HFFc6 (cell line): ENCODE measurements at places on chromosomes 12 and 14. TPM values are rescaled to one million over a fixed set of nuclear protein-coding genes. Genes with fewer than 3 reads are reported as not detected.

TCL1B gene
- not detected in 3 replicates for total RNA-seq

INHBC gene
- total RNA-seq = not detected in 3 replicates

DNA sequence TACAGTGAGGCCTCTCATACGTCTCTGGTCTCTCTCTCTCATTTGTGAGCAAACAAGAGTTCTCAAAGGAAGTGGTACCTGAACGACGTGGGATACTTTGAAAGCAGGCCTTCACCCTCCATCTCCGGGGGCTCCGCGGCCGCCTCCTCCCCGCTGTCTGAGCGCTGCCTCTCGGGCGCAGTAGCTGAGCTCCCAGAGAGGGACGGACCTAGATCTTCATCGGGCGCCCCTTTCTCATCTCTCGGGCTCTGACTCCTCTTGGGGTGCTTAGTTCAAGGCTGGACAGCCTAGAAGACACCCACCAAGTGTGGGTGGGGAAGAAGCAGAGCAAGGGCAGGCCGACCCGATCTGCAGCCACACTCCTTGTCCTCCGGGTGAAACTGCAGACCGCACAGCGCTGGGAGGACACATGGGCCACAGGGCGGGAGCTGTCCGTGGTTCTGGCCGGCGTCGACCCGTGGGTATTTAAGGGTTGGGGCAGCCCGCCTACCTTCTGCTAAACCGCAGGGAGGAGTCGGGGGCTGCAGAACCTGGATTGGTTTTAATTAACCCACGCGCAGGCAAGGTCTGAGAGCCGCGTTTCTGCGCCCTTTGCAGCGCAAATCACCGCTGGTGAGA lies 92.7 kb downstream of the PAH start:
- H3K27ac ChIP-seq = no peak overlapping the region
- H3K4me1 ChIP-seq = no peaks in the 10 kb centered on the region
- H3K36me3 ChIP-seq = no peaks in the 10 kb centered on the region
- H3K4me3 ChIP-seq = no peak overlapping the region

DNA sequence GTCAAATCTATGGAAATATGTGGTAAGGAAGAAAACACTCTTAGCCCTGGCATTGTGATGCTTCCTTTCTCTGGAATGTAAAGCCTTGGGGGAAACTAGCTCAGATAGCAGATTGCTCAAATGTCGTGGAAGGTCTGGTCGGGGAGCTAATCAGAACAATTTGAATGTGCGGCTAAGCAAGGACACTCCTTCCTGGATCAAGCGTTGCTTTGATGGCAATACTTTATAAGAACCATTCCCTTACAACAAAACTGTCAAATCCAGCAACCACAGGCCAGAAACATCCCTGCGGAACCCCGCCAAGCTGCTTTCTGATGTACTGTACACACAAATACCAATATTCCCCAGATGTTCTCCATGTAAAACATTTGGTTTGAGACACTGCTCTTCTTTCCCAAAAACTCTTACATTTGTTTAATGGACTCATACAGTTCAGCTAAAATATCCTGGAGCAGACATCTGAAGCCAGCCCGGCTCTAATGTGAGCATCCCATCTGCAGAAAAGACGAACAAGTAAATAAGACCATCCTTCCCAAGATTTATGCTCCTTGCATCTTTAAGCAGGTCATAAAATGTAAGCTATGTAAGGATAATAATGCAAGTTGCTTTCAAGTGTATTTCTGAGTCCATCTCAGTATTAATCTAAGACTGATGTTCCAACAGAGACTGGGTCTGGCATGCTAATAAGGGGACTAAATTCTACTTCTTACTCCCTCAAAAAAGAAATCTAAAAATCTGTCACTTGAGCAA lies 20.2 kb downstream of the NUAK1 start:
- peaks cover 83% of the 10 kb centered on the region for H3K4me1 ChIP-seq
- H3K4me3 ChIP-seq = peak overlapping the region; percentile 13; the same call in 1 of the 2 replicates
- DNase-seq = peak; percentile 30
- H3K27me3 ChIP-seq = no peaks in the 10 kb centered on the region

DNA sequence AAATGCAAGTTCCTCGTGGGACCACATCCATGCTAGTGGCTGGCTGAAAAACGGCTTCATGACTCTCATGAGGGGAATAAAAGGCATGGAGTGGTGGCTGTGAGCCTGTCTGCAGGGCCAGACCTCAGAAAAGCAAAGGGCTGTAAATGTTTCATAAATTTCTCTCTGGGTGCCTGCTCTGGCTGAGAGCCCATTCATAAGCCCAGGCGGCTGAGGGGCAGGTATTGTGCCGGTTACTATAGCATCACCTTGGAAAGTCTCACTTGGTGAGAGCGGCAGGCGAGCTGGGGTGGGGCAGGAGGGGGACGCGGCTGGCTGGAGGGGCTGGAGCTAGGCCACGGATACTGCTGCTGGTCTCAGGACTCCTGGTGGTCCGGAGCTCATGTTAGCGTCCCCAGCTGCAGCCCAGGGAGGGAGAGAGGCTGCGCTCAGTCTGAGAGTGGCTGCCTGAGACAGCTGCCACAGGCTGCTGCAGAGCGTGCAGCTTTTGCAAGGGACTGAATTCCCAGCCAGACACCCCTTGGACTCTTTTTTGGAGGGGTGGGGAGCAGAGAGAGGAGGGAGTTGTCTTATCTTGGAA lies at the start of gene SLC17A8:
Gene SLC17A8, plus strand, starts transcription at position 431 of the 580 bp plus-strand sequence. CDS start 318 bp downstream, outside the sequence.
- no peak within 1 kb of the TSS for H3K27ac ChIP-seq
- no peaks in the 10 kb centered on the region for H3K36me3 ChIP-seq
- H3K27me3 ChIP-seq = peaks cover 30% of the 10 kb centered on the region
- no peak within 1 kb of the TSS for H3K4me3 ChIP-seq
- DNase-seq = no peak
- peaks cover 7% of the 10 kb centered on the region for H3K4me1 ChIP-seq
